ENCODE measurements at places on chromosomes 7 and 10.

- no peak for DNase-seq
Measured at GRCh38 chr10:117568334-117568733, 25.8 kb downstream of the EMX2 start.

- DNase-seq, result peak; percentile 58
Measured at GRCh38 chr10:100827819-100828737, 82.7 kb downstream of the PAX2 start.

DNA sequence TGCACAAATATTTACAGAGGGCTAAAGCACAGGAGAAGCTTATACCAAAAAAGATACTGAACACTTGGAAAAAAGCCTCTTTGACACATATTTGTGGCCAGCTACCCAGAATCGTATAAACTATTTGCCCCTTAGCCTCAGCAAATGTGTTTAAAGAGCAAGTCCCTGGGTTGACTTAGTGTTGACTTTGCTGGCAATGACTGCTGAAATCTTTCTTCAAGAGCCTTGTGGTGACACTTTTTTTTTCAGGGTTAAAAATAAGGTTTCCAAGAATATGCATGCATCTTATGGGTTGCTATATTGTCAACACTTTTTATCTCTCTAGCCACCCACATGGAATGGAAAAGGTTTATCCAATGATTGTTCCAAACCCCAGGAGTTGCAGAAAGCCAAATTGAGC, 14.9 kb upstream of the PLEKHS1 start:
- DNase-seq, result no peak

- DNase-seq, result no peak
Measured at GRCh38 chr7:105079348-105079747, 65.3 kb downstream of the KMT2E start.

- DNase-seq, result no peak
Measured at GRCh38 chr10:128377988-128378387, 251.8 kb upstream of the MKI67 start.

GRCh38 chr10:24010436-24010970, 198.4 kb upstream of the KIAA1217 start:
- no peak for DNase-seq

DNA sequence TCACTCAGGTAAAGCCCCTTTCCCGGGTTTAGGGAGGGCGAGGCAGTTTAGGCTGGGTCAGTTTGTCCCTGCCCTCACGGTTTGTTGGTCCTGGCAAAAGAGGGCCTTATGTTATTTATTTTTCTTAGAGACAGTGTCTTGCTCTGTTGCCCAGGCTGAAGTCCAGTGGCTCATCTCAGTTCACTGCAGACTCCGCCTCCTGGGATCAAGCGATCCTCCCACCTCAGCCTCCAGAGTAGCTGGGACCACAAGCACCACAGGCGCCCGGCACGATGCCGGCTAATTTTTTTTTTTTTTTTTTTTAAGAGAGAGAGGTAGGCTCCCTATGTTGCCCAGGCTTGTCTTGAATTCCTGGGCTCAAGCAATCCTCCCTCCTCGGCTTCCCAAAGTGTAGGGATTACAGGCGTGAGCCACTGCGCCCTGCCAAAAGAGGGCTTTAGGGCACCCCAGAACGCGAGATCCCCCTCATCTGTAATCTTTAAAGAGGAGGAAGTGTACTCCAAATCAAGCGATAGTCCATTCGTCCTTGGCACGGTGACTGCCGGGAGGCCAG, 626 bp upstream of the BMS1 start:
- peak; percentile 10 for DNase-seq

GRCh38 chr7:70306173-70306572, 707.9 kb downstream of the AUTS2 start:
- DNase-seq, result no peak

DNA sequence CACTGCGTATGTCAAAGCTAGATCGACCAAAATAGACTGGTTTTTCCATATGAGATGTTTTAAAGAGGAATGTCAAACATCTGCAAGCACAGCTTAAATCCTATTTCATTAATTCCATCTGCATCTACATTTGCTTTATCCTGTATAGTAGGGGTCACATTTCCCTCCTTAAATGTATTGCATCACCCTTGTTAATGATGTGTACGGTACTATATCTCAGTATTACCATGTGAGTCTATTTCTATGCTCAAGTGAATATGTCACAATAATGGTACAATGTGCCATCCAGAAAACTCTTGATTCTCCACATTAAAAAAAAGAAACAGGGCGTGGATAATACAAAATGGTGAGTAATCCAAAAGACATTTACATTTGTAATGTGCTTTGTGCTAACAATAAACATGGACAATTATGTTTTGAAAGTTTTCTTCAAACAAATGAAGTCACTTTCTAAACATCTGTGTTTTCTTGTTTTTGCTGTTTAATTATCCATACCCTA, 56.6 kb downstream of the TWIST1 start:
- no peak for DNase-seq

DNA sequence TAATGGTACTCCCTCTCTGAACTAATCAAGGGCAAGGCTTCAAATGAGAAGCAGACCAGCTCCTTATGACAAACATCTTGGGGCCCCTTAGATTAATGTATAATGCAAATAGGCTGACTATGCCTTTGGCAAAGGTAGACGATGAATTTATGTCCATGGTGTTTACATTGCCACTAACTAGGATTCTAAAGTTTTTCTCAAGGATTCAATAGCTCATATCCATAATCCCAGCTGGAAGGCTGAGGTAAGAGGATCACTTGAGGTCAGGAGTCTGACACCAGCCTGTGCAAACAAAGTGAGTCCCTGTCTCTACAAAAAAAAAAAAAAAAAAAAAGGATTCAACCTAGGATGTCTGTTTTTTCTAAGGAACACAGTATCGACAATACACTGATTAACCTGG, 96.5 kb downstream of the ORC5 start:
- DNase-seq, result no peak

- DNase-seq, result peak; percentile 15
Measured at GRCh38 chr7:139505563-139505962, 17.9 kb upstream of the CLEC2L start.

DNA sequence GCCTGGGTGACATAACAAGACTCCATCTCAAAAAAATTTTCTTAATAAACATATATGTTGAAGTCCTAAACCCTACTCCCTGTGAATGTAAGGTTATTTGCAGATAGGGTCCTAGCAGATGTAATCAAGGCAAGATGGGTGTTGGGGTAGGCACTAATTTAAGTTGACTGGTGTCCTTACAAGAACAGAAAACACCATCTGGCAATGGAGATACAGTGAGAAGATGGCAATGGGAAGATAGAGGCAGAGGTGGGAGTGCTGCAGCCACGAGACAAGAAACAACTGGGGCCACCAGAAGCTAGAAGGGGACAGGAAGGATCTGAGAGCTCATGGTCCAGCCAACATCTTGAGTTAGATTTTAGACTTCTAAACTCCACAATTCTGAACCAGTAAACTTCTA, 606.4 kb downstream of the CNTNAP2 start:
- no peak for DNase-seq

DNA sequence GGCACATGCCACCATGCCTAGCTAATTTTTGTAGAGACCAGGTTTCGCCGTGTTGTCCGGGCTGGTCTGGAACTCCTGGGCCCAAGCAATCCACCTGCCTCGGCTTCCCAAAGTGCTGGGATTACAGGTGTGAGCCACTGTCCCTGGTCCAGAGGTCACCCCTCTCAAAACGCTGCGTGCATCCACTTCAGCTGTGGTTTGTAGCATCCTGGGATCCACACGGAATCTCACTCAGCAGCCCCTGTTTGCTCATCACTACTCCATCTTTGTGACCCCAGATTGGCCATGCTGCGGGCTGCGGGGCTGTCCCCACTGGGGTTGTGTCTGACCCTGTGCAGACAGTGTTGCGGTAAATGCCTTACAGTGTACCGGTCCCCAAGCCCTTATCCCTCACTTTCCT, 3.5 kb downstream of the INPP5A start:
- no peak for DNase-seq

- no peak for DNase-seq
Measured at GRCh38 chr7:2096692-2097387, 135.9 kb downstream of the MAD1L1 start.

GRCh38 chr10:105063796-105064195, 422.7 kb downstream of the SORCS3 start:
- DNase-seq, result peak; percentile 32

DNA sequence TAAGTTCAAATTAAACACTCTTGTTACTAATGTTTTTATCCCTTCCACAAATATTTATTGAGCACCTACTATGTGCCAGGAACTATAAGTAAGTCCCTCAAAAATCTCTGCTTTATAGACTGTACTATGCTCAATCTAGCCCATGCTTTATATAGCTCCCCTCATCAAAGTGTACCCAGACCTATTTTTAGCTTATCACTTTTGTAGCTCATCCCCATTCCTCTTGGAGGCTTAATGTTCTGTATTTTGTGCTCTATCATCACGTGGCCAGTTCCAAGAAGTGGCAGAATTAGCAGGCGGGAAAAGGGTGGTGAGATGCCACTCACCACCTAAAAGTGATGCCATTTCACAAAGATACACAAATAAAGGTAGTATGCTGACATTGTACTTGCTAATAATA, 138.1 kb upstream of the BET1 start:
- no peak for DNase-seq

DNA sequence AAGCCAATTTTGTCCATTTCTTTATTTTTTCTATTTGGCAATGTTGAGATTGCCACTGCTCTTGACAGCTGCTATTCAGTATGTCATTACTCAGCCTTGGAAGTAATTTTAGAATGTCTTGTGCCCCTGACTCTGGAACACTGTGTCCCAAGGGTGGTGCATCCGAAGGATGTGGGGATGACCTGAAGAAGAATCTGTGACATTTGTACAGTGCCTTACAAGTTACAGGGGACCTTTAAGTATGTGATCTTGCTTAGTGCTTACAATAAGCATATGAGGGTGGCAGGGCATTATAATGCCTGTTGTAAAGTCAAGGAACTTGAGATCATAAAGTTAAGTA, 239.5 kb downstream of the REEP3 start:
- DNase-seq, result no peak

DNA sequence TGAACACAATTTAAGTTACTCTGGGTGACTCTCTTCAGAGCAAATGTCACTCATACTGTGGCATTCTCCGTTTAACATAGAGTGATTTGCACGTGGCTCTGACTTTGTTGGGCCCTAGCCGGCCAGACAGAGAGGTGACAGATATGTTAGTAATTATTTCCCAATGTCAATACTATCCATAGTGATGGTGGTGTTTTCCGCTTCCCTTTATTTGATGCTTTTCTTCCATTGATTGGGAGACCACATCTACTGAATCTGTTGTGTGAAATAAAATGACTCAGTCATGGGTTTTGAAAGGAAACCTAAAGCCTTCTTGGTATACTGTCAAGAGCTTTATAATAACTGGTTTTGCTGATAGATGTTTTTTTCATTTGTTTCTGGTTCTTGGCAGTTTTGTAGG, 7.4 kb downstream of the AVL9 start:
- peak; percentile 66 for DNase-seq

DNA sequence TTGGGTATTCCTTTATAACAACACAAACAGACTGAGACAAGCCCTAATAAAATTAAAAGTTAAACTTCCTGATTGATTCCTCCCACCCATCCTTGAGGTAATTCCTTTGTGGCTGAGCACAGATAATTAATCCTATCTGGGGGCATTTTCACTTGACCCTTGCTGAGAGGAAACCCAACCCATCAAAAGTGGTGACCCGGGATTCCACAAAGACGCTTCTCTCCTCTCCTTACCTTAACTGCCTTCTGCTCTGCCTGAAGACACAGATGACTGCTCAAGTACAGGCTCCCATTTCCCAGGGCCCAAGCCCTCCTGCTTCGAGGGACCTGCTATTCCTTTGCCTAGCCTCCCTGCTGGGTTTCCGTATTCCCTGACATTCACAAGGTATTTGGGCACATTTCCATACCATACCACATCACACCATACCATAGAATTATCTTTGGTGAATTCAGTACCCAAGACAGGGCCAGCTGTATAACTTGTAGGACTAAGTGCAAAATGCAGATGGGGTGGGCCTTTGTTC, 9.8 kb upstream of the MAPK8 start:
- DNase-seq, result no peak

DNA sequence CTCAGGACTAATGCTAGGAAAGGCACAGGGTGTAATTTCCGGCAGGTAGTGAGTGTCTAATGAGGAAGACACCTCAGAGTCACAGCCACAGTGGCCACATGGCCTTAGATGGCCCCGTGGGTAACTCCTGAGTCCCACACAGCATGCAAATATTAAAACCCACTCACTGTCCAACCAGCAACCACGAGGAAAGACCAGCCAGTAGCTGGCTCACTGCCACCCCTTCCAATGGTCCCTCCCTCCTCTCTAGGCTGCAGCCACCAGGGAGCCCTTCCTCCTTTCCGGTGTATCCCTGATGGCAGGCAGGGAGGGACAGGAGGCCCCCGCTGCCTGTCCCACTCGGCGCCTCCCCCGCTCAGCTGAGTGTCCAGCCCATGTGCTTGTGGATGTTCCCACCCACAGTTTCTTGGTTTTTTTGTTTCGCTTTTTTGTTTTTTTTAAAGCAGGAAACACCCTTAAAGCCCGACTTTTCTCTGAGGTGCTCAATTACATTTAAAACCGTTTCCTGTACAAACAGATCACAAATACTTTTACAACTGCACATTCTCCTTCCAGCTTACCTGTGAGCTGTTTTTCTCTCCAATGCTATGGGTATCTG, 9.2 kb downstream of the BNIP3 start:
- peak; percentile 28 for DNase-seq

DNA sequence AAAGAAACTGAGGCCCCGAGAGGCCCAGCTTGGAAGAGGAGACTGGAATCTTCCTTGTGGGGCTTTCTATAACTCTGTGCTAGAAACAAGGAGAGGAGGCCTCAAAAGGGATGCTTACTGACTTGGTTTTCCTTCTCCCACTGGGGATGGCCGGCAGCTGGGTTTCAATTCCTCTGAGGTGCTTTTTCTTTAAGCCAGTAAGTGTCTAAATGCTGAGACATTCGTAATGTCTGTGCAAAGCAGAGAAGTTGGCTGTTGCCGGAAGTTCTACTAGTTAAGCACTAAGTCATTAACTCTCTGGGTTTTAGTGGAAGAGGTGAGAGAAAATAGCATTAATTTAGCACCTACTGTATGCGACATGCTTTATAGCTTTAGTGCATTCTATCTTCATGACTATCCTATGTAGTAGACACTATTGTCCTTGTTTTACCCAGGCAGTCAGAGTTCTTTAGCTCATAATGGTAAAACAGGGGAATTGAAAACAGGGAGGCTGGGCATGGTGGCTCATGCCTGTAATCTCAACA, 135.2 kb downstream of the RGS10 start:
- DNase-seq, result no peak

- DNase-seq, result no peak
Measured at GRCh38 chr10:10897400-10897799, 120.3 kb upstream of the CELF2 start.

DNA sequence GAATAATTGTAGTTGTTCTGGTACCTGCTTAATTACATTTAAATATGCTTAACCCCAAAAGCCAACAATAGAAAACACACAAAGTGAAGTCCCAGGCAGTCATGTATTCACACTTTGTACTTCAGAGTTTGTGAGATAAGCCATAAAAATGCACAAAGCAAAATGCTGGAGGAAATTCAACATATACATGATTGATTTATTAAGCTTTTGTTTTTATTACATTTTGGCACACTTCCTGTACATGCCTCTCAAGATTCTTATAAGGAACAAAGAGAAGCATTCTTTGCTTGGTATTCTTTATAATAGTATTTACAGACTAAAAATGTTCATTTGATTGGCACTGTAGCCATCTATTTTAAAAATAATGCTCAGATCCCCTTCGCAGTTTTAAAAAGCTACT, 107.7 kb upstream of the ANK3 start:
- DNase-seq, result no peak

All from activated CD4-positive, alpha-beta T cell treated with anti-CD3 and anti-CD28 coated beads, Interleukin-2, Interleukin-6, amounts not matched to agents 100 ng/mL and 50 ng/mL, durations not matched to agents 16 hours and 8 hours (primary cell).